ENCODE measurements at places on chromosomes 7 and 10.

DNA sequence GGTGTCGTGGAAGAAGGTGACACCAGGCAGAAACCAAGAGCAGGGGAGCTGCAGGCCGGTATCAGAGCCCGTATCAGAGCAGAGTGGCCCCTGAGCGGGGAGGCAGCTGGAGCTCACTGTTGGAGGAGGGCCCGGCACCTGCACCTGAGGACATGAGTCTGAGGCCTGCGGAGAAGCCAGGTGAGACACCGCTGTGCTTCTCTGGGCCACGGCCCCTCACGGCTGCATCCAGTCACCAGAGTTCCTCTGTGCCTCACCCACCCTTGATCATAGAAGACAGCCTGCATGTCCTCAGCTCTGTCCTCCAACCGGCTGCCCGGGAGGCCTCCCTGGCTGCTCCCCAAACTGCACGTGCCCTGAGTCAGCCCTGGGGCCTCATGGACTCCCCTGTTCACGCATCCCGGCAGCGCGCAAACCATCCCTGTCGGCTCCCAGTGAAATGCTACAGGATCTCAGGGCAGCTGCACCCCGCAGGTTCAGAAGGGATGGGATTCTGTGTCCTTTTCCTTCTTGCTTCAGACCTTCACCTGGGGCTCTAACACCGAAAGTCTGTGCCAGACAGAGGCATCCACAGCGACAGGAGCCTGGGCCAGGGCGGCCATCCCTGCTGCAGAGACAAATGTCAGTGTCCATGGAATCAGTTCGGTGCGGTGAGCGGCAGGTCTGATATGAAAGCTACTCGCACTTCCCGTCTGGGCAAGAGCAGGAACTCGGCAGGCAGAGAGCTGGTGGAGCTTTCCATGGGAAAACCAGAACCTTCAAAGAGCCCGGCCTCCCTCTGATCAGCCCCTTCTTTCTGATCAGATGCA lies 111.9 kb upstream of the FAM20C start:
- DNase-seq = no peak

- DNase-seq = peak; percentile 44
Measured at GRCh38 chr10:36349445-36350078, 707.5 kb upstream of the FZD8 start.

DNA sequence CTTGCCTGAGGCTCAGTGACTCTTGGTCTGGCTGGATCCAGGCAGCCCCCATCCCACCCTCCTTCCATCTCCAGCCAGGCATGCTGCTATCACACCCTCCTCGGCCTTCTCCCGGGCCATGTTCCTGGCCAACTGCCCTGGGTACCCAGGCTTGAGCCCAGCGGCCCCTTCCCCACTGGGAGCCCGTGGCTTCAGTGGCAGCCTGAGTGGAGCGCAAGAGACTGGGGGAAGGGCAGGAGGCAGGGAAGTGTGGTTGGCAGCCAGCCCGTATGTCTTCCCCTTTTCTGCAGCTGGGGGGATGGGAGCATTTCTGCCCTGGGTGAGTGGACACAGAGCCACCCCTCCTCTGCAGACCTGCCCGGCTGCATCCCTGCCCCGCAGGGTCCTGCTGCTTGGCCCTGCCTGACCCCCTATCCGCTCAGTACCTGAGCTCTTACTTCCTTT lies 148.5 kb downstream of the ARHGAP22 start:
- DNase-seq = peak; percentile 46

DNA sequence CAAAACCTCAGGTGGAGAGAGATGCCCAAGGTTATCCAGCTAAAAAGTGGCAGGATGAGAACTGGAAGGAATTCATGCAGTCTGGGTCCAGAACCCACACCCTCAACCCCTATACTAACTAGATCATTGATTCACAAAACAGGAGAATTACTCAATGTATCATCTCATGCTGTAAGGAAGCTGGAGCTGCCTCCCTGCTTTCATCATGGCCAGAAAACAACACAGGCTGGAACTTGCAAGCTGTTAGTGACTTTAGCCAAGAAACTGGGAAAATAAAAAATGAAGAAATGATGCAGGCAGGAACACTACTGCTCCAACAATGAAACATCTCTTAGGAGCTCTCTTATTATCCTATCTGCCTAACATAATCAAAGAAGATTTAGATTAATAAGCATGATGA lies 619.8 kb upstream of the CELF2 start:
- no peak for DNase-seq

DNA sequence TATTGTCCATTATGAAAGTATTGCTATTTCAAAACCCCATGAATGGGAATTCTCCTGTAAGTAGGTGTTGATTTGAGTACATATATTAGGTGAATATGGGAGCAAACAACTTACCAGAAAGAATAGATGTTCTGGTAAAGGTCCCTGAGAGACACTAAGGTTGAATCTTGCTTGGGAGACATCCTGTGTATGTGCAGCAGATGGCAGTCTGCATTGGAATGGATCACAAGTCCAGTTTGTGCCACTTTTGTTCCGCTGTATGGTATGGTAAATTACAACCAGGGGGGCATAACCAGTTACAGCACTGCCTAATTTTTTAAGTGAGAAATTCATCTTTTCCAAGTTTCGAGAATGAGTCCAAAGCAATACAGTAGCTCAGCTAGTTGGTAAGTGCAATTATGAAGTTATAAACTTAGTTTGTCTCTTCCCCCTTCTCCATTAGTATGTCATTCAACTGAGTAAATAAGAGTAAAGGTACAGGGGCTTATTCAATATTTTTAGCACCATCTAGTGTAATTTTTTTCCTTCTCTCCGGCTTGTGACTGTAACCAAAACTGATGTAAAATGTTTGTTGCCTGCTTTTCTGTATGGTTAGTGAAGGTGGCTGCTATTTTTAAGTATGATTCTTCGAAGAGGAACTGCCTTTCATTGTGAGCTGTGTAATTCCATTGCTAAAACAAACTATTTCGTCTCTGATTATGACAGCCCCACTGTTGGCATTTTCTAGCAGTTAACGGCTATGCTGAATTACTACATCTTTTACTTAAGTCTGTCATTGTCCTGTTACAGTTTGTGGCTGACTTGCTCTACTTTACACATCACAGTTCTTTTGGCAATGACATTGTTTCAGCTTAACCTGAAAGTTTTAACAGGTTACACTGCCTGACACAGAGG lies 2.8 kb downstream of the MCU start:
- peak; percentile 25 for DNase-seq

- DNase-seq = no peak
Measured at GRCh38 chr10:119700321-119700954, 25.4 kb upstream of the INPP5F start.
